Naive thymus-derived CD4-positive, alpha-beta T cell (primary cell): ENCODE measurements at places on chromosomes 7 and 10.

DNA sequence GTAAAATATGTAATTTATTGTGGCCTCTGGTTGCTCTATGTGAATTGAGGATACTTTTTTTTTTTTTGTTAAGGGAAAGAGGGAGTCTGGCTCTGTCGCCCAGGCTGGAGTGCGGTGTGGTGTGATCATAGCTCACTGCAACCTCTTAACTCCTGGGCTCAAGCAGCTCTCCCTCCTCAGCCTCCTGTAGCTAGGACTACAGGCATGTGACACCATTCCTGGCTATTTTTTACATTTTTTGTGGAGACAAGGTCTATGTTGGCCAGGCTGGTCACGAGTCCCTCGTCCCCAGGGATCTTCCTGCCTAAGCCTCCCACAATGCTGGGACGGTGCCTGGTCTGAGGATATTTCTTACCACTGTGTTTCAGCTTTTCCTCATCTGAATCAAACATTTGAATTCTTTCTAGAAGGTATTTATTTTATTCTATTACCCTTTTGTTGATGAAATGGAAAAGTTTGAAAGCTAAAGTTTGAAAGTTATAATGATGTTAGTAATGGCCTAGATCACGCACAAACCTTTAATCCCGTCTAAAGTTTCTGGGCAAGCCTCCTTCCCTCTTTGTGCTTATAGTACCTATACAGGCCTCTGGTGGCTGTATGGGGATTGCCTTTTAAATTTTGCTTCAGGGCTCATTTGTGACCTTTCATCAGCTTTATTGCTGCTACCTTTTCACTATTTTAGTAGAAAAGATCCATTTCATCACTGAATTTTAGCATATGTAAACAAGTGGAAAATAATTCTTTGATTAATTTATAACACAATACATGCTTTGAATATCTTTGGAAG lies 2.0 kb downstream of the IFRD1 start:
- DNase-seq: no peak

- no peak for DNase-seq
Measured at GRCh38 chr10:28807760-28808613, 130.7 kb downstream of the BAMBI start.

- no peak for DNase-seq
Measured at GRCh38 chr10:104309980-104310978, 28.0 kb downstream of the ITPRIP start.

- DNase-seq: peak; percentile 29
Measured at GRCh38 chr7:101817471-101818286, at the start of gene CUX1. Gene CUX1 (plus strand): TSS chr7:101817626. CDS start chr7:101817640, 14 bp downstream.

- DNase-seq: peak; percentile 53
Measured at GRCh38 chr7:151014950-151015349, 9.3 kb downstream of the ATG9B start.

- DNase-seq: no peak
Measured at GRCh38 chr7:35839860-35840854, 39.3 kb downstream of the SEPTIN7 start.

DNA sequence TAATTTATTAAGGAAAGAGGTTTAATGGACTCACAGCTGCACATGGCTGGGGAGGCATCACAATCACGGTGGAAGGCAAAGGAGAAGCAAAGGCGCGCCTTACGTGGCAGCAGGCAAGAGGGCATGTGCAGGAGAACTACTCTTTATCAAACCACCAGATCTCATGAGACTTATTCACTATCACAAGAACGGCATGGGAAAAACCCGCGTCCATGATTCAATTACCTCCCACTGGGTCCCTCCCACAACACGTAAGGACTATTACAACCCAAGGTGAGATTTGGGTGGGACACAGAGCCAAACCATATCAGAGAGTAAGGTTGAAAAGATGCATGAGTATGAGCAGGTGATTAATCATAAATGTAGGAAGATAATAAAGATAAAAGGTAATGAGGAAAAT lies 3.2 kb upstream of the JCAD start:
- no peak for DNase-seq

GRCh38 chr10:3874990-3875841 lies 90.2 kb upstream of the KLF6 start:
- peak; percentile 56 for DNase-seq

GRCh38 chr10:76017026-76017732 lies 585.8 kb downstream of the LRMDA start:
- DNase-seq: no peak

DNA sequence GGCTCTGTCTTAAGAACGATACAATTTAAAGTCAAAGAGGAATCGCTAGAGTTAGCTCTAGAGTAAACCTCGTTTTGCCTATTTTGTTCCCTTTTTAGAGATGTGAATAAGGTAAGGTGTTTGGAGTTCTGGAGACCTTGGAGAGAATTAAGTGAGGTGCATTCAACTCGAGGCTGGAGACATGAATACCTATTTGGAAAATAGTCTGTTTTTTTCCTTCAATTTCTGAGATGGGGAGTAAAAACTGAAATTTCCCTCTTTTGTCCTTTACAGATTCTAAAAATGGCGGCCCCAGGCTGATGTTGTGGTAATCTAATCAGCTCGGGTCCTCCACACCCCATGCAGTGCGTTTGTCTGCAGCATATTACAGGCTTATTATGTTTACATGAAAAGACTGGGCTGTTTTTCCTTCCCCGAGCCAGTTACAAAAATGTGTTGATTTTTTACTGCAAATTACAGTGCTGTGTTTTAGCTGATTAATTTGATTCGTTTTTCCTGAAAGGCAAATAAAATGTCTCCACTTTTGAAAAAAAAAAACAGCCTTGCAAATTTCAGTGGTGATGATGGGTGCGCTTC lies 1.5 kb downstream of the KMT2E start:
- DNase-seq: peak; percentile 32

- DNase-seq: no peak
Measured at GRCh38 chr7:95980167-95980566, 207.8 kb downstream of the DYNC1I1 start.

DNA sequence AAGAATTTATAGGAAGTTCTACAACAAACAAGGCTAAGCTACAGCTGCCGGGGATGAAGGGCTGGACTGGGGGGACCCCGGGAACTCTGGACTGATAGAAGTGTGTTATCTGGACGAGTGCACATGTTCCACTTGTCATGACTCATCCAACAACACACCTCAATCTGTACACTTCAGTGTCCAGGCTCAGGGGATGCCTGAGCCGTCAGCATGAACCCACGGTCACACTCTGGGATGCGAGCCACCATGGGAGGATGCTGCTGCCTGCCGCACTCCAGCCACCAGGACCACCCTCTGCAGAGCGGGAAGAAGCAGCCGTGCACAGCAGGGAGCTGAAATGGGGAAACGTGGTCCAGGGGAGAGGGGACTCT lies 67.5 kb downstream of the MAD1L1 start:
- DNase-seq: no peak

DNA sequence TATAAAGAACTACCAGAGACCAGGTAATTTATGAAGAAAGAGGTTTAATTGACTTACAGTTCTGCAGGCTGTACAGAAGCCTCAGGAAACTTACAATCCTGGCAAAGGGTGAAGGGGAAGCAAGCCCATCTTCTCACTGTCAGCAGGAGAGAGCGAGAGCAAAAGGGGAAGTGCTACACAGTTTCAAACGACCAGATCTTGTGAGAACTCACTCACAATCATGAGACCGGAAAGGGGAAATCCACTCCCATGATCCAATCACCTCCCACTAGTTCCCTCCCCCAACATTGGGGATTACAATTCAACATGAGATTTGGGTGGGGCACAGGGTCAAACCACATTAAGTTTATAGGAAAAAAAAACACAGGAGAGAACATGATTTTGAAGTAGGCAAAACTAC lies 222.1 kb upstream of the SHH start:
- no peak for DNase-seq

- DNase-seq: no peak
Measured at GRCh38 chr7:142927085-142927745, 6.3 kb downstream of the TRPV5 start.

DNA sequence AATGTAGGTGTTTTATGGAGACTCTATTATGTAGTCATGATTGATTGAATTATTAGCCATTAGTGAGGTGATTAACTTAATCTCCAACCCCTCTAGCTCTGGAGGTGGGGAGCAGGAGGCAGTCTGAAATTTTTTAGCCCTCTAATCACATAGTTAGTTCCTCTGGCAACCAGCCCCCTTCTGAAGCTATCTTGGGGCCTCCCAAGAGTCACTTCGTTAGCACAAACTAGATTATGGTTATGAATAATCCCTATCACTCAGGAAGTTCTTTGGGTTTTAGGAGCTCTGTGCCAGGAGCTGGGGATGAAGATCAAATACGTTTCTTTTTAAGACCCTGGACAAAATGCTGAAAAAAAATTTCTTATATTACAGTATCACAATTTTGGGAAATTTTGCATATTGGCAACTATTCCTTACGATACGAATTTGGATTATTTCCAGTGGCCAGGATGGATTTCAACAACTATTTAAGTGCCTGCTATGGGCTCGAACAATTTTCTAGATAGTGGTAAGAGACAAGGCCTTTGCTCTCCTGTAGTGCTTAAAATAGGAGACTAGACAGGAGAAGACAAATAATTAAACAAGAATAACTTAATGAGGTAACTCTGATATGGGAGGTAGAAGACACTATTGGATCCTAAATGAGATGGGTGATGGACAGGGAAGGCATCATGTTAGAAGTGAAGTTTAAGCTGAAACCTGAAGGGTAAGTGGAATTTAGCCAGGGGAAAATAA lies 52.9 kb downstream of the BTAF1 start:
- DNase-seq: no peak

GRCh38 chr10:103772096-103772845 lies 83.1 kb downstream of the SH3PXD2A start:
- peak; percentile 45 for DNase-seq

DNA sequence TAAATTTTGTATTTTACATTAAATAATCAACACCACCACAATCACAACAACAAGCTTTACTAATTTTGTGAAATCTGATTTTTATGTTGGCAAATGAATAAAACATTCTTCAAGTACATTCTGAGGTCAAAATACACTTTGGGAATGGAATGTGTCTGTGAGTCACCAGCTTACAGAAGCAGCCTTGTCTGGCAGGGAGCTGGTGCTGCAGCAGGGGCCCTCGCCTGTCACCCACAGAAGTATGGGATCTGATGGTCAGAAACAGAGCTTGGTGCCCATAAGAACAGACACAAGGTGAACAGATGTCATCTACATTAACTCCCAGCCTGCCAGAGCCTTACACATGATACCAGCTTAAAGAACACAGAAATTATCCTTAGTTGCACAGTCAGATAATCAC lies 496.9 kb downstream of the CCSER2 start:
- no peak for DNase-seq

DNA sequence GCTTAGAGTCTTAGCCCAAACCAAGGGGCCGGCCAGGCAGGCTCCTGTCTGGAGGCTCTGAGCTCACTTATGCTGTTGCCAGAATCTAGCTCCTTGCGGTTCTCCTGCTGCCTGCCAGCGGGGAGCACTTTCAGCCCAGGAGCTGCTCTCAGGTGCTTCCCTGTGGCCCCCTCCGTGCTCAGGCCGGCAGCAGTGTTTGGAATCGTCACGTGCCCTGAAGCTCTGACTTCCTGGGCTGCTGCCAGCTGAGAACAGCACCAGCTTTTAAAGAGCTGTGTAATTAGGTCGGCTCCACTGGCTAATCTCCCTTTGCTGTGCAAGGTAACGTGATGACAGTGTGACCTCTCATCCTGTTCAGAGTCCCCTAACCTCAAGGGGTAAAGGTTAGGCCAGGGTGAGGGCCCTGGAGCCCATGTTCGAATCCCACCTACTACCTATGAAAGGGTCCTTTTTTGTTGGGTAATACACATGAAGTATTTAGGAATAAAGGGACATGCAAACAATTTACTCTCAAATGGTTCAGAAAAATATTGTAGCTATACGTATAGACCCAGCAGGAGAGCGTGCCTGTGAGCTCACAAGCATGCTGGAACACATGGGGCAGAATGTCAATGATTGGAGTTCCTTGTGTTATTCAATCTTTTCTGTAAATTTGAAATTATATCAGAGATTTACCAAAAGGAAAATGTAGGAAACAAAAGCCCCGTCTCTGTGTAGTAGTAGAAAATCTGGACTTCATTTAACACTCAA lies 16.6 kb downstream of the ZNF862 start:
- DNase-seq: no peak

- no peak for DNase-seq
Measured at GRCh38 chr10:23198610-23198939, 6.5 kb downstream of the PTF1A start.

DNA sequence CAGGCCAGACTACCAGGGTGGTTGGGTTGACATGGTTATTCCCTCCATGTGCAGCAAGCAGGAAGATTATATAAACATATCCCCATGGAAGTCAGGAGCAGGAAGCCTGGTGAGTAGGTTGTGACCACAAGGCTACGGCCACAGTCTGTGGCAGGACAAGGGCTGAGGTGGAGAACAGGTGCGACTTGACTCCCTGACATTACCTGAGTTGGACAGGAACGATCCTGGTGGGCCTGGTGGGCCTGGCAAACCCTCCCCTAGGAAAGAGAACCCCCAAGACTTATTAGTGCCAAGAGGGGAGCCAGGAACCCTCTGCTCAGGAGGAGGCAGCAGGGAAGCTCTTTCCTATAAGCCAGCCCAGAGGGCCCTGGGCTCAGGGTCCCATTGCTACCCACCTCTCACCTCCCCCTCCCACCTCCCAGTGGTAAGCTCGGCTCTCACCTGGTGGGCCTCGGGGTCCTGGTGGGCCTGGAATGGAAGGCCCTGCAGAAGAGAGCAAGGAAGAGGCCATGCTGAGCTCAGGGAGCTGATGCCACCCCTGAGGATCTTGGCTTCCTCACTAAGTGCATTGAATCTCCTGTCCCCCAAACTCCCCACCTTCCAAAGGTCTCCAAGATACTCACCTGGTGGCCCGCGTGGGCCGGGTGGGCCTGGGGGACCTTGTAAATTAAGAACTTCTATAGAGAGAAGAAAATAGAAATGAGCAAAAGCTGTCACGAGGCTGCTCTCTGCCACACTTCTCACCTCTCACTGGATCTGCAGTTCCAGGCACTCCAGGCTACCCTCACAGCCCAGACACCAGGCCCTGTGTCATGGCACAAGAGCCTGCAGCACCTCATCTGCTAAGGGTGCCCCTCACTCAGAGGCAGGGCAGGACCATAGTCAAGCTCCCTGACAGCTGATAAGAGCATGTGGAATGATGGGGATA lies 44.6 kb downstream of the COL17A1 start:
- DNase-seq: no peak
